Left lung (tissue), 14 donors: ENCODE measurements at places on chromosomes 4 and X. TPM values are rescaled to one million over a fixed set of nuclear protein-coding genes. Genes with fewer than 3 reads are reported as not detected.

The MAOA gene
- 65.0 TPM for polyA plus RNA-seq

The SLC7A11 gene
- 0.92 TPM for polyA plus RNA-seq

The SHOX gene
- polyA plus RNA-seq = 0.15 TPM

The MAGEA2B gene
- not detected for polyA plus RNA-seq

DNA sequence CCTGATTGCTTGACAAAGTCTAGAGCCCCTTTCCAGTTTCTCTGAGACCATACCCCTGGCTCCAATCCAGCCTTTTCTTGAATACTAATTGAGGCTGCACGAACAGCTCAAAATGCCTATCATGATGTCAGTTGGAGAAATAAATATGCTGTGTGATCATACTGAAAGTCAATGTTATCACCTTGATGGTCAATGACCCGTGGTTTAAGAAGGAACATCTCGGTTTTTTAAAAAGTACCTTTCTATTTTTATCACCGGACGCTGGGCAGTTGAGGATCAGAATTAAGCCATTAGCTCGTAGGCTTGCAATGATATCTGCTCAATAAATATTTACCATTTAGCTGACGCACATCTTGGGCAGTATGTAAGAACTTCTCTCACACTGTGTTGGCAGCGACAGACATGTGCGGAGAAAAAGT, 852 bp upstream of the WDR44 start:
- DNase-seq = no peak

DNA sequence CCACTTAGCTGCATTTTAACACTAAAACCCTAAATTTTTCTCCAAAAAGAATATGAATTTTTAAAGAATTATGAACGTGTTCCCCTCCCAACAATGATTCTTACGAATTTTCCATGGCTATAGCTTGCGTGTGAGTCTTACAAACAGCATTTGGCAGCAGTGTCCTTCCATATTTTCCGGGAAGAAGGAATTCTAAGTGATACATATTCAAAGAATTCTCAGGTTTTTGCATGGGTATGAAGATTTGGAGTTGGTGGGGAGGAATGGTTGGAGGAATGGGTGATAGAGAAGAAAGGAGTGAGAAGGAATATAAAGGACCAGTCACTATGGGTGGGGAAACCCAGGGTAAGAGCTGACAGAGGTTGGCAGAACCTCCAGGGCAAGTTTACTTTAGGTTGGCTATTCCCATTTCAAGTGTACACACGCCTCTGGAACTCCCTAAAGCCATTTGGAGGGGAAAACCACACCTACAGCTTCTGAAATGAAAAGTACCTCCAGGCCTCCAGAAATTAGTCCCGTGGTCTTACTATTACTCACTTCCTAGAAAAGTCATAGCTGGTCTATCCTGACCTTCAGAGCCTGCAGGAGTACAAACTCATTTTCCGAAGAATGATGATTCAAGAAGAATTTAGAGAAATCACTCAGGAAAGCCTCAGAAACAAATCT, 420.8 kb upstream of the DIPK2B start:
- no peak for DNase-seq

- DNase-seq = no peak
Observed at GRCh38 chr4:116639070-116639577, 446.3 kb downstream of the TRAM1L1 start.

DNA sequence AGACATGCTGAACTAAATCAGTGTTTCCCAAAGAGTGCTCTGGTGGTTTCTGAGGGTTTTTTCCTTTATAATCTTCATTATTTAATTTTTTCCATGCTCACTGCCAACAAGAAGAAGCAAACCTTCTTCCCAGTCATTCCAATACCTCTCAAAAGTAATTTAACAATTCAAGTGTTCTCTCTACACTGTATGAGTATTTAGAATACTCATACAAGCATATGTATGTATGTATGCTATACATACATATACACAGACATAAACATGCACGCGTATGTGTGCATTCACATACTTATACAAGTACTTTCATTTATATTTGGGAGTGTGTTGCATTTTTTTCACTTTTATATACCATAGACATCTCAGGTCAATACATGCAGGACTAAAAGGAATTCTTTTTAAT, 54.3 kb upstream of the TXK start:
- no peak for DNase-seq

GRCh38 chrX:1400049-1400448, 8.1 kb upstream of the SLC25A6 start:
- DNase-seq = no peak

DNA sequence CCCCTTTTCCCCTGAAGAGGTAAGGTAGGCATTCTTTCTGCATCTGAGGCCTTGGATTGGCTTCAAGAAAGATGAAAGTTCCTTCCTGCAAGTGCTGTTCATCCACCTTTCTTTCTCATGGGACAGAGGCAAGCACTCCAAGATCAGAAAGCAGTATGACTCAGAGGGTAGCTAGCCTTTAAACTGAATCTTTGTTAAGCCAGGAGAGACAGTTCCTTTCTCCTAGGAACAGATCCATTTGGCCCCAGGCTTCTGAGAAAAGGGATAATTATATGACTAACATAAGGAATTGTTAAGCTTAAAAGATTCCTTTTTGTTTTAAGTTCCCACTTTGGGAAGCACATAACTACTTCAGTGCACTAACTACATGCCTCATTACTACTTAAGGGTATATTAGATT, 192.0 kb downstream of the PPP3CA start:
- no peak for DNase-seq

DNA sequence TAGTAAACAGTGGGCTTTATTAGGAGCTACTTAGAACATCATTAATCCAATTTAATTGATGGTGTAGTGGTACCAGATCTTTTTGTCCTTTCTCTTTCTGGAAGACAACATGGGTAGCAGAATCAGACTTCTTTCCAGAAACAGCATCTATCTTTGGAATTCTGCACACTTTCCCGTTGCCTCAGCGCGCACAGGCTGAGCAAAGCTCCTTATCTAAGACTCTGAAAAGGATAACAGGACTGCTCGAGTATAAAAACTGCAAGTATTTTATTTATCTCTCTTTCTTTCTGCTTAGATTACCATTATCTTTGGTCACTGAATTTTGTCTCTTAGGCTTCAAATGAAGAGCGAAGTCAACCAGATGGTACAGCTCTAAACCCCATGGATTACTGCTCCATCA, 191.7 kb downstream of the DHX15 start:
- DNase-seq = no peak

- DNase-seq = no peak
Observed at GRCh38 chrX:40511258-40511657, 69.5 kb upstream of the ATP6AP2 start.

DNA sequence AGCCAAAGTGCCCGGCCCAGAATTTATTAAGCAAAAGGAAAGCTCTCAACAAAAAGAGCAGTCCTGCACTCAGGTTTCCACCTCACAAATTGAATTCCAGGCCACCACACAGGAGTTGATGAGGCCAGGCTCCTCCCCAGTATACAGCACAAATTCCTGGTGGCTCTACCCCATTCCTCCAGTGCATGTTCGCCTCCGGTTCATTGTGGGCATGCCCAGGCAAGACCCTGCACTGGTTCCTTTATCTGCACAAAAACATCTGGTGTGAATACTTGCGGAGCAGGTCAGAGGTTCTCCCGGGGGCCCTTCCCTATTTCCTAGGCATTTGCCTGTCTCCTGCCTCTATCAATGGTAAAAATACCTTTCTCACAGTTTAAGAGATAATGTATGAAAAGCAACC, 195.2 kb upstream of the ANXA10 start:
- no peak for DNase-seq
